ENCODE measurements at places on chromosomes 12 and 14.

DNA sequence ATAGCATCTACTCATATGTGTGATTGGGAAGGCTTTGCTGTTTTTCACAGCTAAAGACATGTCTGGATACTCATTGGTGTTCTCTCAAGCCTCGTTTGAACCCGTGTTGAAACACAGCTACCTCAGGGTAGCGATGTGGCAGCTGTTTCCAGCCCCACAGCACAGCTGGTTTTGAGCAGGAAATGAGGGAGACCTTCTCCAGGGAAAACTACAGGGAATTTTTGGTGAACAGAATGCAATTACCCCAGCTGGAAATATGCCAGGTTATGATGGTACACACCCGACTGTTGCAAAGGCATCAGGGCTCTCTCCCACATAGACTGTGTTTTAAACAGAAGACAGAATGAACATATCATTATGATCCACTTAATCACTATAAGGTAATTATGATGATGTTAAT lies 828.9 kb downstream of the VRK1 start:
- no peak for DNase-seq

GRCh38 chr14:32417956-32418552 lies 89.0 kb downstream of the AKAP6 start:
- DNase-seq, result no peak

GRCh38 chr12:26121323-26122060 lies 3.3 kb downstream of the BHLHE41 start:
- no peak for DNase-seq

DNA sequence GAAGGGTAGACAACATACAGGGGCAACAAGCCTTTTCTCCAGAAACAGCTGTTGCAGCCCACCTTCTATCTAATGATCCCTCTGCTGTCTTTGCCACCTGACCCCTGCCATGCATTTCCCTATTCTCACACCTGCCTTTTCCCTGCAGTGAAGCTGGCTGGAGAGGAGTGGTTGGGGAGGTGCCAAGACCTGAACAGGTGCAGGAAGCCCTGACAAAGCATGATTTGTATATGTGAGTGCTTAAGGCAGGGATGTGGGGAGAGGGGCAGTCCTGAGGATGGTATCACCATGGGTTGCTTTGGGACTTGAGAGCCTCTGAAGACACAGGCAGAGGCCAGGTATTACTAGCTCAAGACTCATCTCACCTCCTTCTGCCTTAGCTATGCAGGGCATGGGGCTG lies 2.9 kb upstream of the PFDN5 start:
- DNase-seq, result no peak

DNA sequence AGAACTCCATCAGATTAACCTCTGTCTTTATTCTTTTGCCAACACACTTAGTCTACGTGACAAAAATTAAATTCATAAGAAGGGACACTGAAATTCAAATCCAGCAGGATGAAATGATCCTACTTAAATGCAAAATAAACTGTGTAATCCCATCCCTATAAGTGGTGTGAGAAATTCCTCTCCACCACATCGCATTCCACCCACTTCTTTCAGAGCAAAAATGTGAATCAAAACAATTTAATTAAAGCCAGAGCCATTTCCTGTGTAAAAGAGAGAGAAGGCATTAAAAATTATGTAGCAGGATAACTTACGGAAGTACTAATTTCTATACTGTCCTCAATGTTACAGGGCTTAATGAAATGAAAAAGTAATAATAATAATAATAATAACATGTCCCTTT lies 844.3 kb downstream of the GALC start:
- DNase-seq, result no peak

GRCh38 chr14:55707365-55707804 lies 127.4 kb downstream of the KTN1 start:
- DNase-seq, result peak; percentile 27

DNA sequence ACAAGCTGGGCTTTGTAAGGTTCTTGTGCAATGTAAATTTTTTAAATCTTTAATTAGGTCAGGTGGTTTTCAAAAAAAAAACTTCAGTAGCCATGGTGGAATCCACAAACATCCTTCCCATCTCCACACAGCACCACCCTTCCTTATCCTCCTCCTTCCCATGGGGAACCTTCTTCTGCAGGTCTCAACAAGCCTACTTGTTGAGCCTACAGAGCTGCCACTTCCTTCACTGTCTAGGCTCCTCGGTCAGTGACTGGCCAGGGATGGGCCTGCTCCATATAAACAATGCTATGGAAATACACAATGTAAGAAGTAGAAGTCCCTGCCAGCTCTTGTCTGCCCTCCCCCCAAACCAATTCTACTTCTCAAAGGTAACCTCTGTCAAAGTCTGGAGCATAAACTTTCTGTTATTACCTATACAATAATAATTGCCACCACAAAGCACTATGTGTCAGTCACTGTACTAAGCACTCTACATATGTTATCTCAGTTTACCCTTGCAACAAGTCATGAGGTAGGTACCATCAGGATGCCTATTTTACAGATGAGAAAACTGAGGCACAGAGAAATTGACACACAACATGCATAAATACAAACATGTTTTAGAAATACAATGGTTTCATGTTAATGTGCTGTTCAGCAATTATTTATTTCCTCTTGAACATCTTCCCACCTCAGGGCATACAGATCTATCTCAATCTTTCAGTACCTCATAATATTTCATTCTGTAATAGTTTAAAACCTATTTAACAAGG lies 17.4 kb downstream of the LIMA1 start:
- DNase-seq, result no peak

DNA sequence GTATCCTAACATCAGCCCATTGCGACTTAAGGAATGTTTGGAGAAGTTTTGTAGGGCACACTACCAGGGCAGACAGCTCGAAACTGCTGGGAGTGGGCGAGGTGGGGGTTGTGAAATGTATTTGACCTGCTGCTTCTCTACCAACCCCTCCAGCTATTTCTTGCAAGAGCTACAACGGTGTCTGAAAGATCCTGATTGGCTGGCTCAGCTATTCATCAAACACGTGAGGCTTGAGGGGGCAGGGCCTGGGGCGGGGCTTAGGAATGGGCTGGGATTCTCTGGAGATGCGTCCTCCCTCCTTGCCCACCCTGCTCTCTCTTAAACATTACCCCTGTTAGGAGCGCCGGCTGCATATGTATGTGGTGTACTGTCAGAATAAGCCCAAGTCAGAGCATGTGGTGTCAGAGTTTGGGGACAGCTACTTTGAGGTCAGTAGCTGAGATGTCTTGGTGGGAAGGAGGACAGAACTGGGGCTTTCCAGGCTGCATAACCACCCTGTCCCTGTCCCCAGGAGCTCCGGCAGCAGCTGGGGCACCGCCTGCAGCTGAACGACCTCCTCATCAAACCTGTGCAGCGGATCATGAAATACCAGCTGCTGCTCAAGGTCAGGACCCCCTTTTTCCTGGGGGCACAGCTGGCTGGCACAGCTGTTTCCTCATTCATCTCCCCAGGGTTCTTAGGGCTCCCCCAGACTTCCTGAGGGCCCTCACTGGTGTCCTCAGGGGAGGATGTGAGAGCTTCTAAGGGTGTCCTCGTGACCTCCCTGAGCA lies 3.1 kb downstream of the ARHGEF25 start:
- no peak for DNase-seq

DNA sequence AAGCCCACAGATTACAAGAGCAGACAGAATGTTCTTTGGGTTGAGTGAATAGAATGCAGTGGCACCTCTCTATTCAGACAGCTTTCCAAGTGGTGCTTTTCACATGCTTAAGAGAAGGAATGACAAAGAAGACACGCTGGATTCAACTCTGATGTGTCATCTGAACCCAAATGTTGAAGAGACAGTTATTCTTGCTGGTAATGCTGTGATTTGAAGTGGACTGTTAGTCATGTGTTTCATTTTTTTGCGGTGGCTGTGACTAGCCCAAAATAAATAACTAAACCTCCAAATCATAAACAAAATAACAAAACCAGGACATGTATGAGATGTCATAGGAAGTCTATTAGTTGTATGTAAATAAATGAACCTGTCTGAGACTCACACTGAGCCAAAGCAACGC lies 391.8 kb upstream of the PRICKLE1 start:
- no peak for DNase-seq

- no peak for DNase-seq
Measured at GRCh38 chr14:35952584-35952983, 126.4 kb downstream of the BRMS1L start.

GRCh38 chr14:32710731-32711680 lies 227.7 kb upstream of the NPAS3 start:
- DNase-seq, result peak; percentile 51

DNA sequence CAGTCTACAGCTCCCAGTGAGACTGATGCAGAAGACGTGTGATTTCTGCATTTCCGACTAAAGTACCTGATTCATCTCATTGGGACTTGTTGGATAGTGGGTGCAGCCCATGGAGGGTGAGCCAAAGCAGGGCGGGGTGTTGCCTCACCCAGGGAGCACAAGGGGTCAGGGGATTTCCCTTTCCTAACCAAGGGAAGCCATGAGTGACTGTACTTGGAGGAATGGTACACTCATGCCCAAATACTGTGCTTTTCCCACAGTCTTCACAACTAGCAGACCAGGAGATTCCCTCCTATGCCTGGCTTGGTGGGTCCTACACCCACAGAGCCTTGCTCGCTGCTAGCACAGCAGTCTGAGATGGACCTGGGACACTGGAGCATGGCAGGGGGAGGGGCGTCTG lies 21.0 kb upstream of the ABCC9 start:
- DNase-seq, result no peak

- peak; percentile 95 for DNase-seq
Measured at GRCh38 chr14:100645196-100645981, 58.2 kb upstream of the BEGAIN start.

GRCh38 chr12:50086148-50086547 lies 1.0 kb downstream of the SMARCD1 start:
- no peak for DNase-seq

DNA sequence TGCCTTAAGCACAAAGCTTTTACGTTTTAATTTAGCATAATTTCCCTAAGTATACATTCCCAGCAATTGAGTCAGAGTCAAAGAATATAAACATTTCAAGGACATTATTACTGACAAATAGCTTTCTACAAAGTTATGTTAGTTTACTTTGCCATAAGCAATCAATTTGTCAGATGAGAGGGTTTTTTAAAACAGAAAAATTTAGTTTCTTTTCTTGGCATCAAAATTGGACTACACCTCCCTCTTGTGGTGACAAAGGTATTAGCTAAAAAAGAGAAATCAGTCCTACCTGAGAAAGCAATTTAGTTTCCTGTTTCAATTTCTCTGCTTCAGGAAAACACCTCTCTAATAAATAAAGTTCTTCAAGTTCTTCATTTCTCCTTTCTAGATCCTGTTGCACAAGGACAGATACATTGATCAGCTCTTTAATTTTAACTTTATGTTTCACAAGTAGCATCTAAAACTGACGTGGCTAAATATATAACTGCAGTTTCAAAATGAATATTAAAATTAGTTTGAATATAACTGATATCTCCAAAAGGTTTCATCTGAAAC lies 39.9 kb downstream of the DNAI7 start:
- peak; percentile 51 for DNase-seq

- DNase-seq, result no peak
Measured at GRCh38 chr14:85824526-85824925, 294.6 kb downstream of the FLRT2 start.

All from KBM-7 (cell line).